Activated CD4-positive, CD25-positive, alpha-beta regulatory T cell treated with anti-CD3 and anti-CD28 coated beads, Interleukin-2, amount 50 U/mL, for 16 hours (primary cell): ENCODE measurements at places on chromosomes 12 and 14.

GRCh38 chr12:113065126-113066007 lies 8.8 kb downstream of the DTX1 start:
- no peak for DNase-seq

GRCh38 chr12:22979854-22980469 lies 355.0 kb downstream of the ETNK1 start:
- no peak for DNase-seq

GRCh38 chr14:34993426-34993825 lies 10.6 kb downstream of the SRP54 start:
- no peak for DNase-seq

DNA sequence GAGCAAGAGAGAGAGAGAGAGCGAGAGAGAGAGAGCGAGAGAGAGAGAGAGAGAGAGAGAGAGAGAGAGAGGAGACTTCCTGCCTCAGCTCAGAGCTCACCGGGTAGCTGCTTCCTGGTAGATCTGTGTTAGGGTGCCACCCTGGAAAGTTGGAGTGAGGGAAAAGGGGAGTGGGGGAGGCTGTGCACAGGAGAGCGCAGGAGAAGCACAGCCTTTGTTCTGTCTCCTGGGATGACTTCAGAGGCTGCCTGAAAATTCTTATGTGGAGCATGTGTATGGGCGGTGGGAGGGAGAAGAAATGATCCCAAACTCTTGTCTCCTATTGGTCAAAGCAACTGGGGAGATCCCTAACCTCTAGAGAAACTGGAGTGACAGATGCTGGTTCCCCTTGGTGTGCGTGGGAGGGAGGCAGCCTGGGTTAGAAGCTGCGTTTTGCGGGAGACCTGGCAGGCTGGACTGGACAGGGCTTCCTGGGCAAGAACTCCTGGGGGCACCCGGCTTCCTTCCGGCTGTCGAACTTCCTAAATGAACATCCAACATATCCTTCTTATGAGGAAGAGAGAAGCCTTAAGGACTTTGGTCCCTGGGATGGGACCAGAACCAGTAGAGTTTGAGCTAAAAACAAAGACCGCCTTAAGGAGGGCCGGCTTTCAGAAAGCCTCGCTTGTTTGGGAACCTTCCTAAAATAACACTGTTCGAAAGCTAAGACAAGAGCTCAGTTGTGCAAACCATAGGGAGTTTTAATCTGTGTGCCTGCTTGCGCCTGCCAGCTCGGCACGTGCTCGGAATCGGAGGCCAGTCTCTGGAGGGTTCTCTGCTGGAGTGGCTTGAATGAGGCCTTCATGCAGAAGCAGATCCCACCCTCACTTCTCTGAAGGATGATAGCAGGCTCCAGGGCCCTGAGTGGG lies 30.4 kb upstream of the BEGAIN start:
- no peak for DNase-seq

DNA sequence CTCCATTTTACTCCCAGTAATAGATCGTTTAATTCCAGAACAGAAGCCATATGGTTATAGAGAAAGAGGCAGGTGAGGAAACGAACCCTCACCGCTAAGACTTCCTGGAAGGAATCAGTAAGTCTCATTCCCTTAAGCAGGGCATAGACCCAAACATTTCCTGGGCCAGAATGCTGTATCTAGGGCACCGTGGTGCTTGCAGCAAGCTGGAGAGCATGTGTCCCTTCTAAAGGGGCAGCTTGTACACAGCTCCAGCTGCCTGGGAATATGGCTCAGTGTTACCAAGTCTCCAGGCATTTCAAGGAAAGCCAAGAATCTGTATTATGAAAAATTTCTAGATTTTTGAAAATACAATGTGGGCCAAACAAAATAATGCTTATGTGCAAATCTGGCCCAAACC lies 73.4 kb downstream of the PPM1H start:
- no peak for DNase-seq

DNA sequence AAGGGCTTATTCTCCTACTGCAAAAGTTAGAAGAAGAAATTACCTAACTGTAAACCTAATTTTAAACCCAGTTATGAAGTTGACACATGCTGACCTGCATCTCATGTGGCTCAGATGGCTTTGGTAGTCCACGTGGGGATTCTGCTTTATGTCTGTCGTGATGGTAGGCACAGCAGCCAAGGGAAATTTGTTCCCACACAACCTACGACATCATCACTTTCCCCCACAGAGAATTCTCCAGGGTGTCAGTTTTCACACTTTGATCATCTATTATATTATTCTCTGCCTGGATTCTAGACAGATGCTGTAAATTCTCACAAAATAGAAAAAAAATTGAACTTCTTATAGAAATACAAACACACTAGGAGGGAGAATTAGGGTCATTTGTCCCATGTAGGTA lies 70.6 kb downstream of the PTHLH start:
- DNase-seq = no peak

DNA sequence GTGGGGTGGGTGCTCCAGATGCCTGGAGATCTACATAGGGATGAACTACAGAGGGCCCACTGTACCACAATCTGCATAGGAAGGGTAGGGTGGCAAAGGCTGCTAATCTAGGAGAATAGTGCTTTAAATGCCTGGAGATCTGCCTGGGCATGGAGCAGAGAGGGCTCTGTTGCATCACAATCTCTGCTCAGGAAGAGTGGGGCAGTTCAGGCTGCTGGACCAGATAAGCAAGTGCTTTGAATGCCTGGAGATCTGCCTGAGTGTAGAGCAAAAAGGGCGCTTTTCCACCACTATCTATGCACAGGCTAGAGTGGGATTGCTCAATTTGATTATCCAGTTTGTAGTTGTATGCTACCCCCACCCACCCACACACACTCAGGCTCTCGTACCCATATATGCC lies 886.3 kb upstream of the SEL1L start:
- DNase-seq = no peak

GRCh38 chr12:123941624-123942237 lies 30.9 kb downstream of the CCDC92 start:
- DNase-seq = no peak

DNA sequence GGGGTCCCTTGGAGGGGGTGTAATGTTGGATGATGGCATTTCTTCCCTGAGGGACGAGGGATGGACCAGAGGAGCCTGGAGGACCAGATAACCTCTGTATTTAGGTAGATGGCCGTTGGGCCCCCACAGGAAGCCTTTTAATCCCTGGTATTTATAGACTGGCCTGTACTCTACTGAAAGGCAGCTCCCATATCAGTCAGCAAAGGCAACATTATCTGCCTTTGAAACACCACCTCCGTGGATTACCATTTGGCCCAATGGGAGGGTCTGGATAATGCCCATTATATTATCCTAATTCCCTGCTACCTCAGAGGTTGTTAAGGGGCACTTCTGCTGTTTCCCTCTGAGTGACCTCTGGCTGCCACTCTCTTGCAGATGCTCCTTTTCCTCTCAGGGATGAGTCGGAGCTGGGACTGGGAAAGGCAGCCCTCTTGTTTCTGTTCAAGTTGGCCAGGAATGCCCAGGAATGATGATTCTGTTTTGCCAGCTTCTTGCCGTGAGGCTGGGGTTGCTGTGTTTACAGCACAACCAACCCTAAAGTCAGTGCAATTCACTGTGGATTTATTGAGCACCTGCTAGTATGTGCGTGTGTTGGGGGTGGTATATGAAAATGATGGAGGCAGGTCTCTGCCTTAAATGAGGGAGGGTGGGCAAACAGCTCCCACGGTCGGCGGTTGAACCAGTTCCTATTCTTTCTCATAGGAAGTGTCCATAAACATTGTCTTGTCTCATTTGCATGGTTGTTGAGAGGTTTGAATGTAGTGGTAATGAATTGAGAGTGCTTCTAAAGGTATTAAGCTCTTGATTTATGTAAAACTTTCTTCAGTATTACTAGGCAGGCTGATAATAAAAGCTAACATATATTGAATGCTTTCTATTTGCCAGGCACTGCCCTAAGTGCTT lies 18.1 kb downstream of the SUSD6 start:
- no peak for DNase-seq

- DNase-seq = no peak
These were observed 13.5 kb upstream of the FBRSL1 start for GRCh38 chr12:132476421-132476820.

- DNase-seq = no peak
These were observed 327.7 kb downstream of the RAD51B start for GRCh38 chr14:68147303-68147702.

GRCh38 chr12:76441016-76441415 lies 92.8 kb upstream of the BBS10 start:
- no peak for DNase-seq

GRCh38 chr12:92717202-92717601 lies 14.4 kb downstream of the PLEKHG7 start:
- no peak for DNase-seq

GRCh38 chr12:96247563-96247962 lies 53.4 kb downstream of the ELK3 start:
- DNase-seq = no peak

- DNase-seq = no peak
These were observed 716.4 kb downstream of the FSCB start for GRCh38 chr14:43790681-43791080.

DNA sequence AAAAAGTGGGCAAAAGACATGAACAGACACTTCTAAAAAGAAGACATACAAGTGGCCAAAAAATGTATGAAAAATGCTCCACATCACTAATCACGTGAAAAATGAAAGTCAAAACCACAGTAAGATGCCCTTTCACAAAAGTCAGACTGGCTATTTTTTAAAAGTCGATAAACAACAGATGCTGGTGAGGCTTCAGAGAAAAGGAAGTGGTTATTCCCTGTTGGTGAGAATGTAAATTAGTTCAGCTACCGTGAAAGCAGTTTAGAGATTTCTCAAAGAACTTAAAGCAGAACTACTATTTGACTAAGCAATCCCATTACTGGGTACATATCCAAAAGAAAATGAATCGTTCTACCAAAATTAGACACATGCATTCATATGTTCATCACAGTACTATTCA lies 237.0 kb downstream of the KIF21A start:
- DNase-seq = no peak

- no peak for DNase-seq
These were observed 2.1 kb downstream of the TSSK4 start for GRCh38 chr14:24207625-24208024.

DNA sequence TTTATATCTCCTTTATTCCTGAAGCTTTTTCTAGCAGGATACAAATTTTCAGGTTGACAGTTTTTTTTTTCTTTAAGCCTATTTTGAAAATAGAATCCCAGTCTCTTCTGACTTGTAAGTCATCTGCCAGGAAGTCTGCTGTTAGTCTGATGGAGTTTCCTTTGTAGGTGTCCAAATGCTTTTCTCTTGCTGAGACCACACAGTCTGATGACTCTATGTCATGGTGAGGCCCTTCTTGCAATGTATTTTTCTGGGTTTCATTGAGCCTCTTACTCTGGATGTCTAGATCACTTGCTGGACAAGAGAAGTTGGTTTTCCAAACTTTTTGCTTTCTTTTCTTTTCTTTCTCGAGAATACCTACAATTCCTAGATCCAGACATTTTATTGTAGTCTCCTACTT lies 30.6 kb downstream of the USP15 start:
- no peak for DNase-seq

- DNase-seq = no peak
These were observed 34.2 kb upstream of the YARS2 start for GRCh38 chr12:32789916-32790315.

DNA sequence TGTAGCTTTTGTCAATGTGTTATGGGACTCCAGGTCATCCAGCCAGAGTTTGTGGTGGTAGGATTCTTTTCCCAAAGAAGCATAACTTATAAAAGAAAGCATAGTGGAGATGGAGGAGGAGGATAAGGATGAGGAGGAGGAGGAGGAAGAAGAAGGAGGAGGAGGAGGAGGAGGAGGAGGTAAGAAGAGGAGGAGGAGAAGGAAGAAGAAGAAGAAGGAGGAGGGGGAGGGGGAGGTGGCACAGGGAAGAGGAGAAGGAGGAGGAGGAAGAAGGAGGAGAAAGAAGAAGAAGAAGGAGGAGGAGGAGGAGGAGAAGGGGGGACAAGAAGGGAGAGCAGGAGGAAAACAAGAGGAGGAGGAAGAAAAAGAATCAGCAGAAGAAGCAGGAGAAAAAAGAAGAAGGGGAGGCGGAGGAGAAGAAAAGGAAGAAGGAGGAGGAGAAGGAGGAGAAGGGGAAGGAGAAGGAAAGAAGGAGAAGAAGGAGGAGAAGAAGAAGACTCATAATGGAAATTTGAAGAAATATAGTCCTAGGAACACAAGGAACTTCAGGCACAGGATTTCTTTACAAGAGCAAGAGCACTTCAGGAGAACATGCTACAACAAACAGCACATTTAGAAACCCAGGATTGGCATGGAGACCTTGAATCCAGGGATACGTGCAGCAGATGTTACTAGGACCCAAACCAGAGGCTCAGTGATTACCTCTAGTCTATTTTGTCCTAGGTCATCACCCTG lies 22.6 kb downstream of the TSPAN8 start:
- no peak for DNase-seq

DNA sequence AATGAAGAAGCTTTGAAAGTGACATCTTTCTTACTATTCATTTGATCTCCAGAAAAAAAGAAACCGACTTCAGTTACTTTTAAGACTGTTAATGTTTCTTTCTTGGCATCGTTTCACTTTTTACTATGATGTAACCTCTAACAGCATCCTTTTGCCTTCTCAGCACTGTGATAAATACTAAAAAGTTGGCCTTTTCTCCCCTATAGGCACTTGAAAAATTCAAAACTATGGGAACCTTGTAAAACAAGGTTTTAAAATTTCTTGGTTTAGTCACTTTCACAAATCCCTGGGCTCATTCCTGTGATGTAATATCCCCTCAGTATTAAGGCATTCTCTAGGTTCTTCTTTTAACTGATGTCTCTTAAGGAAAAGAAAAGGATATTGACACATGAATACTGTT lies 281.8 kb downstream of the EGLN3 start:
- DNase-seq = no peak

DNA sequence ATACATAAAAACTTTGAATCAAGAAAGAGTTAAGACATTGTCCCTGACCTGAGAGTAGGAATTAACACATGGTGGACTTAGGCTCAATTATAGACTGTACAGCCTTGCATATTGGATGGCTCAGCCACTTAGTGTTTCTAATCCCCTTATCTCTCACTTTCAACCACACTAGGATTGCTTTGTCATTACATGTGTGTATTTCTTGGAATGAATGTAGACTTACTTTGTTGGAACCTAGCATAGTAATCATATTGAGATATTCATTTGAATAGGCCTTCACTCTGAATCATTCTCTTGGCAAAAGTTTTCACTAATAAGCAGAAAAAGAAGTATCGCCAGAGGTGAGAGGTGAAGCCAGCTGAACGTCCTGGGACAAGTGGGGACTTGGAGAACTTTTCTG lies 1973.9 kb upstream of the FLRT2 start:
- no peak for DNase-seq

DNA sequence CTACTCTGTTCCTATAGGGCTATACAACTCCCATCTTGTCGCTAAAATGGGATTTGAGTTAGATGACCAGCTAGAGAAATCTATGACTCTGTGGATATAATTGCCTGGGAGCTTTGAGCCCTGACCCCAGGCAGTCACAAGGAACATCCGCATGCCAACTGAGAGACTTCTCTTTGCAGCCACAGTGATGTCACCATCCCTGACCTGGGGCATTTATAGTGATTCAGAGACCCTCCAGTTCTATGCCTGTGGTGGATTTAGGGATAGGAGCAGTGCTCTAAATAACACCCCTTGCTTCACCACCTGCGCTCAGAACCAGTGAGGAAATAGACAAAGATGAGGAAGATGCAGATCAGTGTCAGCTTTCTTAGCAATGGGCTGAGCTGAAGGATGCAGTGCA lies 86.2 kb downstream of the RIN3 start:
- DNase-seq = no peak
